NCI-H524 (cell line): ENCODE measurements at places on chromosomes 1 and 21.

GRCh38 chr1:236011641-236012040, 53.2 kb downstream of the NID1 start:
- DNase-seq, result no peak

DNA sequence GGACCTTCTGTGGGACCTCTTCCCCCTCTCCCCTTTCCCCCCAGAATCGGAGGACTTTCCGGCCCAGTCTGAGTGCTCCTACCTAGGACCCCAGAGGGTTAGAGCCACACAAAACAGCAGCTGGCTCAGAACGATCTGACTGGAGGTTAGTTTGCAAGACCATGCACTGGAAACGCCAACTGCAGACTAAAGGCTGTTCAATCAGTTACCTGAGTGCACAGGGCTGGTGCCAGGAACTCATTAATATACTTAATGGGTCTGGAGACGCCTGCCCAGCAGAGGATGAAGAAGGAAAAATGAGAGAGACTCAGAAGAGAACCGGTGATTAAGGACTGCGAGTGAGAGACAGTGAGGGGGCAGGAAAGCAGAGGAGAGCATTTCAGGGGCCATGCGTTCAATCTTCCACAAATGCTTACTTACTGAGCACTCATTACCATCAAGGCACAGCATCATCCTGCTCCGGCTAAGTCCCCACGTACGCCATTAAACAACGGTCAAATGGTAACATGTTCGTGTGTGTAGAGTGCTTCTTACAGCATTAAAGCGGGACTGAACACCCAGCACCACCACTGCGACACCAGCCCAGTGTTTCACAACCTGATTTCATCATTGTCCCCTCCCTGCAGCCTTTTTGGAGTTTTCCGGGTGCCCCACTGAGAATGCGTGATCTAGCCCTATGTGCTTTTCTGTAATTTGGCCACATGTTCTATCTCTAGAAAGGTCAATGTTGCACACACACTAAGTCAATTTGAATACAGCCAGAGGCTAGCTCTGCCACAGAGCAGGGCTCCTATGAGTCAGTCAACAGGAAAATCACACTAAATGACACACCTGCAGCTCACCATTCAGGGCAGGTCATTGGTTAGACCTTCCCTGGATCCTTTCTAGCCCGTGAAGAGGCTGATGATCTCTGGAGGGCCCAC, 7.6 kb downstream of the ENO1 start:
- DNase-seq, result no peak

DNA sequence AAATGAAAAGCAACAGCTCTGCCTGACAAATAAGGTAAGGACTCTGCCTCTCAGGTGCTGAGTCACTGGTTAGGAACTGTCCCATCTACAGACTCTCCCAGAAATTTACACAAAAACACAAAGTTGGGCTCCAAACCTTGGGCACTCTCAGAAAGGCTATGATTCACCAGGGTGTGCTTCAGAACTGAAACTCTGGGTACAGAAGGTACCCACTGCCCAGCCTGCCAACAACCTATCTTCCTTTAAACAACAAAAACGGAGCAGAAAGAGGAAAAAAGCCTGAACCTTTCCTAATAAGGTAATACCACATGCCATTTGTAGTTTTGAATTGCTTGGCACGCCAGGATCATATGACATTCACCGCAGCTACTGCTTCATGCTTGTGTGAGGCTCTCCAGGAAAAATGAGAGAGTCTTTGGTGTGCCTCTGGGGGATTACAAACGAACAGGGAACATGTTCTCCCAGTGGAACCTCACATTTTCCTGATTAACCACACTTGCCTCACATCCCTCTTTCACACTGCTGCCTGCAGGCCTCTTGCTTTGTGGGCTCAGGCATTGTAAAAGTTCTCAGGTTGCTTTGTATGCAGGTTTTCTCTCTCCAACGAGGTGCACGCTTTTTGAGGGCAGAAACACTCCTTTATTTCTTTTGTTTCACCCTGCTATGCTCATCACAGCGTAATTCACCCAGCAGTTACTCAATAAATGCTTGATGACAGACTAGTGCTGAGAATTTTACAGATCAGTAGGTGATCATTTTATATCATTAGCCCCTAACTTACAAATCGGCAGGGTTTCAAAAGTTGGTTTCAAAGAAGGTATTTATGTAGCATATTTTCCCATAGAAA, 65.1 kb downstream of the GADD45A start:
- DNase-seq, result no peak

DNA sequence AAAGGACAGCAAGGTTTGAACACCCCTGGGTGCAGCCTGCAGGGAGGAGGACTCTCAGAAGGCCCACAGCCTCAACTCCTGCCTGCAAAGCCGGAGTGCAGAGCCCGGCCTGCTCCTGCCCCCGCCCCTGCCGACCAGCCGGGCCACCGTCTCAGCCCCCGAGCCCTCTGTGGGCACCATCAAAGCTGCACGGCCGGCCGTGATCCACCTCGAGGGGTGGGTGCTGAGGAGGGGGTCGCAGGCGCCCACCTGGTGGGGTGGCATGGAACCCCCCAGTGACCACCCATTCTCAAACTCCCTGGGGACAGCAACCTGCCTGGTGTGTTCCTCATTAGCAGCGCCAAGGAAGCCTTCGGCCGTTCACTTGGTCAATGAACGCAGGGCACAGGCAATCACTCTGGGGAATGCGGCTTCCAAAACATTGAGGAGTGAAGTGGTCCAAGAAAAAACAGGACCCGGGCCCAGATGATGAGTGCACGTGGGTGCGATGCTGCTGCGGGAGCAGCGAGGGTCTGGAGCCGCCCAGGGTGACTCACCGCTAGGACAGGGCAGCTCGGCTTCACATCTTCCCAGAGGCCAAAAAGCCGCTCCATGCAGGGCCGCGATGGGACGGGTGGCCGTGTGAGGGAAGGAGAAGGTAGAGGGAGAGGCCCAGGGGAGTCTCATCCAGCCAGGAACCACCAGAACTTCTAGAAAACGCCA, 157.6 kb downstream of the NPHP4 start:
- no peak for DNase-seq

GRCh38 chr1:29706936-29707335, 470.6 kb downstream of the PTPRU start:
- DNase-seq, result peak; percentile 81

DNA sequence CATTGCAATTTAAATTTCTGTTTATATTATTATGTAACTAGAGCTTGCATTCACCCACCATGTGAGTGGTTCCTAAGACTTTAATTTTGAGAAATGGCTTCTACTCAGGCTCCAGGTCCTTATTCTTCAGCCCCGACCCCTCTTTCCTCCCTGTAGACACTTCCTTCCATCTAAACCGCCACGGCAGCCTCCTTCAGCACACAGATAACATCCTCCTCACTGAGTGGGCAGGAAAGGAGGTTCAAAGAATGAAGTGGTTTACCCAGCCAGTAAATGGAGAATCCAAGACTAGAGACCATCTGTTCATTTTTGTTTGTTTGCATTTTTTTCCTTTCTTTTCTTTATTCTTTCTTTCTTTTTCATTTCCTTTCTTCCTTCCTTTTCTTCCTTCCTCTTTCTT, 37.1 kb upstream of the SOD1 start:
- no peak for DNase-seq

DNA sequence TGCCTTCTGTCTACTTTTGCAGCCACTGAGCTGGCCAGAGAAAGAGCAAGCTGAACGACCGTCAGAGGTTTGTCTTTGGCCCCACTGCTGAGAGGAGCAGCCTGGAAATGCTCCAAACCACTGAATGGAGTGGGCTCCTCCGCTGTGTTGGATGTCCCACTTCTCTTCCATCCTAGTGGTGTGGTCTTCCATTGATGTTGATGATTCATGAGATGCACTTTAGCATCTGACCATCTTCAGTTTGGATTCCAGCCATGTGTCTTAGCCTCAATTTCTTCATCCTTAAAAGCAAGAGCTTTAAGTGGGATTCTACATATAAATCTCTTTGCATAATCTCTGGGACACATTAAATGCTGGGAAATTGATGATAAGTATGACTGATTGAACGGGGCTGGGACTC, 276.9 kb downstream of the SIPA1L2 start:
- DNase-seq, result no peak

DNA sequence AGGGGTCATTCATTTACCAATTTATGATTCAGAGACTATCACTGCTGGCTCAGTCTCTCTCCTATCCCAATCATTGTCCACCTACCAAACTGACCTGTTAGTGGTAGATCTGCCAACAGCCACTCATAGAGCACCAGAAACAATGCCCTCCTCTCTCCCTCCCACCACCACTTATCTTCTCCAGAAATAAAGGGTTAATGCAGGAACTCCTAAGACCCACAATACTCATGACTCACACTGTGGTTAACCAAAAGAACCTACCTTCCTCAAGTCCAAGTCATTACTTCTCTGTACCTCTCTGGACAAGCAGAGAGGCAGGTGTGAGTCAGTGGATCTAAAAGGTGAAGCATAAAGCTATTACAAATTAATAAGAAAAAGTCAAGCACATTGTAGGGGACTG, 40.9 kb upstream of the CAMK1G start:
- no peak for DNase-seq

GRCh38 chr1:215905493-215906115, 338.5 kb downstream of the KCTD3 start:
- DNase-seq, result no peak

DNA sequence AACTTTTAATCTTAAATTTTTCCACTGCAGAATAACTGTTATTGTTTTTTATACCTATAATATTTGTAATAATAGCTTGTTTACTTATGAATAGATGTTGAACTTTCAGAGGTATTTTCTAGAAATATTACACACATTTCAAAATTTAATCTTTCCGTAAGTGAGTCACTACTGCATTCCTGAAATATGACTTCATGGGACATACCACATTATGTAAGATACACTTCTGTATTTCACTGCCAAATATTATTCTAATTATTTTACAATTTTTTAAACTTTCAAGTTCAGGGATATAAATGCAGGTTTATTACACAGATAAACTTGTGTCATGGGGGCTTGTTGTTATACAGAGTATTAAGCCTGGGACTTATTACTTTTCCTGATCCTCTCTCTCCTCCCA, 2220.5 kb downstream of the NCAM2 start:
- DNase-seq, result no peak

DNA sequence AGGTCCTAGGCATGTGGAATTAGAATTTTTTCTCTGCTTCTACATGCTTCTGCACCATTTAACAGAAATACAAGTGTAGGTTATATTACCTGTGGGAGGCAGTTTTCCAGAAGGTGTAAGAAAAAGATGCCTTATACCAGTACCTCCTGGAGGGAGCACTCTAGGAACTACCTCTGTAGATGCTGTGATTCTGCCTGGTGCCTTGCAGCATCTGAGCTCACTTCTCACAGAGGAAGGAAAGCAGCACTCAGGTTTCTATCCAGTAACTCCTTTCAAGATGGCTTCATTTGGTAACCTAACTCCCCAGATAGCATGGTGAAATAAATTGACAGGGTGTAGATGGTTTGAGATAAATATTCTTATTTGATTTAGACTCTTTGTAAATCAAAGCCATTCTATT, 50.3 kb downstream of the GIPC2 start:
- no peak for DNase-seq

GRCh38 chr21:42633858-42634257, 19.6 kb upstream of the PDE9A start:
- no peak for DNase-seq

GRCh38 chr1:186514367-186514766, 53.5 kb upstream of the PDC start:
- no peak for DNase-seq

GRCh38 chr1:100883963-100884362, 10.7 kb downstream of the EXTL2 start:
- DNase-seq, result no peak

DNA sequence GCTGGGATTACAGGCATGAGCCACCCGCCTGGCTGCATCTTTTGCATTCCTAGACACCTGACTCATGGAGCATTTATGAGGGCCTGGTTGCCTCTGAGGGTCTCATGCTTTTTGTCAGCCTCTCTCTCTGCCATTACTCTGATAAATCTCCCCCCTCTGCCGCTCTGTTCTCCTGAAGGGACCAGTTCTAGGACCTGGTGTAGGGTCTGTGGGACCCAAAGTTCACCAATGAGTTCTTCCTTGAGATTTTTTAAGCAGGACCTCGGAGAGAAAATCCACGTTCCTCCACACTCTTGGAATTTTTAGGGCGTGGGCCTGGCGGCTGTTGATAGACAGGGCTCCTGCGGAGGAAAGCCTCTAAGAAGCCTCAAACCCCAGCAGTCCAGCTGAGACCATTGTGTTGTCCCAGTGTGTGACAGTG, 91.9 kb upstream of the ERRFI1 start:
- DNase-seq, result no peak

- DNase-seq, result no peak
Measured at GRCh38 chr1:108010581-108010980, 45.6 kb upstream of the VAV3 start.

- DNase-seq, result no peak
Measured at GRCh38 chr1:19710825-19711611, 46.3 kb downstream of the HTR6 start.

DNA sequence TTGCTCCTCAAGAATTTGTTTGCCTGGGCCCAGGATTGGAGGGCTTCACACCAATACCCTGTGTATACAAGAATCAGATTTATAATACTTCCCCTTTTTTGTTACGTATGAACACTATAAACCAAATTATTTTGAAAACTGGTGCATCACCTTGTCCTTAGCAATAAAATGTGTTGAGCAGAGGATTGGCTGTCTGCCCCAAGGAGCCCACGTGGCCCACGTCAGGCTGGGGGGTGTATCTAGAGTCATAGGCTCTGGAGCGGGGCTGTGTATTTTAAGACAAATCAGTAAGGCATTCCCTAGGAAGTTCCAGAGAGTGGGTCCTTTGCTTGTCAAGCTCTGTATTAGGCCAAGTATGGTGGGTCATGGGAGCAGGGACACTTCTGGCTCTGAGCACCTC, 2.0 kb upstream of the ST3GAL3 start:
- no peak for DNase-seq

DNA sequence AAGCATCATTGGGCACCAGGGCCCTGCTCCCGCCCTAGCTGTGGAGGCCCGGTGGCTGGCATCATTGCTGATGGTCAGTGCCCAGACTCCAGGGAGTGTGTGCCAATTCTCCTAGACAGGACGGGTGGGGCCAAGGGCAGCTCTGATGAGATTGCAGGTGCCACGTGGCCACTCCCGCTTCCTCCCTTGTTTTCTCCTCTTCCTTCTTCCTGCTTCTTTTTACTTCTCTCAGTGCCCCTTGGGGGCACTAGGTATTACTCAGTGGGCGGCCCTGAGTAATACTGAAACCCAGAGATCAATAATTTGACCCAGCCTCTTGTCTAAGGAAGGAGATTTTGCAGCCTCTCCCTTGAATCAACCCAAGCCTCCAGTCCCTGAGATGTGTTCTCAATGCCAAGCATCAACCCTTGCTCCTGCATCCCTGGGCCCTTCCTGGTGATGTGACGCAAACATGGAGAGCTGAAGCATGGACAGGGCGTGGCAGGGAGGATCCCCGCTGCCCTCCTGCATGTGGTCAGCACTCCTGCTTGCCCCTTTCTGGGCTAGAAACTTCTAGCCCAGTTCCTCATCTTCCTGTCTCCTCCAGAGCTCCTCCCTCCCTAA, 32.4 kb downstream of the CDK18 start:
- no peak for DNase-seq

- DNase-seq, result no peak
Measured at GRCh38 chr1:75745276-75745675, 20.8 kb downstream of the ACADM start.

- peak; percentile 85 for DNase-seq
Measured at GRCh38 chr1:229070168-229070567, 200.7 kb upstream of the RAB4A start.

GRCh38 chr1:247849616-247850015, 7.4 kb upstream of the TRIM58 start:
- DNase-seq, result no peak
